Transverse colon (tissue), 4 donors: ENCODE measurements at places on chromosomes 2 and 18.

- peak; percentile 42 for DNase-seq
Measured at GRCh38 chr2:156436497-156437085, 412 bp downstream of the GPD2 start.

DNA sequence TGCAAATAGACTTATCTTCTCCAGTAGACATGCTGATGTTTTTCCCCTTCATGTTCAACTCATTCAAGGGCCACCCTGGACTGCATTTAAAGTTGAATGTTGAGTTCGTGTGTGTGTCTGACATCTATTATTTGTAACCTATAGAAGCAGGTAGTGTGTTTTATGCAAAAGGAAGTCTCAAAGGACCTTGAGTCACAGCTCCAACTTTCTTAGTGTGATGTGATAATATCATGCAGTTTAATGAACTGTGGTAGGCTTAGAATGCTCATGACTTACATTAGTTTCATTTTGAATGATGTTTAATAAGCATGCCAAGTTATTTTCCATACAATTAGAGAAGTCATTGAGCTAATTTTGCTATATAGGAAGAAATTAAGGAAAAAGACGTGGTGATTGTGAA is 67.9 kb downstream of the CERS6 start:
- no peak for DNase-seq

GRCh38 chr2:202178346-202178958 is 59.9 kb downstream of the SUMO1 start:
- DNase-seq: peak; percentile 47

DNA sequence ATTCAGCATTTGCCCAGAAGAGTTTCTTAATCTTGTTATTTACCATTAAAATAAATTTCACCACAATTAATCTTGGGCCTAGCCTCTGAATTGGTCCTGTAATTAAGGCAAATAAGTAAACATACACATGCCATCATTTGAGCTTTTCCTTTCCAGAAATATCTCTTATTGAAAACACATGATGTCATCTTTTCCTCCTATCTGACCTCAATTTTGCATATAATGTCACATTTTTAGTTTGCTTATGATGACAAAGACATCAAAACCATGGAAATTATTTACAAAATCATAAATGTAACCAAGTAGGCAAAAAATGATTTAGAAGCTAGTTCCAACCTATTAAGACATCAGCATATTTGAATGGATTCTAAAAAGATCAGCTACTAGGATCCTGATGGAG is 915.5 kb downstream of the ERBB4 start:
- DNase-seq: no peak

- no peak for DNase-seq
Measured at GRCh38 chr2:19835781-19836281, 66.0 kb downstream of the TTC32 start.

GRCh38 chr2:33730193-33730592 is 131.1 kb upstream of the FAM98A start:
- no peak for DNase-seq

- no peak for DNase-seq
Measured at GRCh38 chr2:152755029-152755428, 36.6 kb downstream of the ARL6IP6 start.

DNA sequence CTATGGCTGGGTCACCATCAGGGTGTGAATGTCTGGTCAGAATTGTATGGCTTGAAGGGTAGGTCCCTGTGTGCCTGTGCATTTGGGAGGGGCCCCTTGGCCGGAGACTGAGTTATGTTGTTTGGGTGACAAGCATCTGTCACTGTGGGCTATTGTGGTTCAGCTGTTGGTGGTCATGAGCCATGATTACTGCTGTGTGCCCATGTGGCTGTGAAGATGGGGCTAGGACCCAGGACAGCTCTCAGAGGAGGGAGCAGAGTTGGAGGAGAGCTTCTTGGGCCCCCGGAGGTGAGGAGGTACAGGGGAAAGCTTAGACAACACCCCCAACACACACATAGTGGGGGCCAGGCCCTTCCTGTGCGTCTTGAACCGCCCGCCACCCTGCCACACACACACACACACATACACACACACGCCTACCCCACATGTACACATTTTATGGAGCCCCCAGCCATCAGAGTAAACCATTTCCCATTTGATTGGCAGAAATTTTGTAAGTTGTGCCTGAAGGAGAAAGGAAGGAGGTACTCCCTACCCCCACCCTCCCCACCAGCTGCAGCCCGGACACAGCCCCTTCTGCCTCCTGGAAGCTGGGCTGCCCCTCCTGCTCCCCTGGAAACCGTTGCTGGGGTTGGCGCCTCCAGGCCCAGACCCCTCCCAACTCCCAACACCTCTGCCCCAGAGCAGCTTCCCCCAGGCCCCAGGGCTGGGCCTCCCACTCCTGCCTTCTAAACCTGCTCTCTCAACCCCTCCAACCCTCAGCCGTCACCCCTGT is 2.0 kb downstream of the GAREM2 start:
- DNase-seq: no peak

GRCh38 chr18:47931718-47932103 is 1.3 kb upstream of the SMAD2 start:
- DNase-seq: peak; percentile 33

- DNase-seq: no peak
Measured at GRCh38 chr18:21361307-21361880, 119.4 kb downstream of the GREB1L start.

DNA sequence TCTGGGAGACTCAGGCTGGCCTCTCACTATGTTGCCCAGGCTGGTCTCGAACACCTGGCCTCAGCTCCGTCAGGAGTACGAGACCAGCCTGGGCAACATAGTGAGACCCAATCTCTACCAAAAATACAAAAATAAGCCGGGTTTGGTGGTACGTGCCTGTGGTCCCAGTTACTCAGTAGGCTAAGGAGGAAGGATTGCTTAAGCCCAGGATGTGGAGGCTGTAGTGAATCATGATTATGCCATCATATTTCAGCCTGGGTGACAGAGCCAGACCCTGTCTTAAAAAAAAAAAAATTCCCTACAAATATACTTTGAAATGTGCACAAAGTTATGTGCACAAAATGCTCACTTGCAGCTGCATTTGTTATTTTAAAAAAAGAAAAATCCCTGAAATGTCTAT is 26.3 kb upstream of the AGAP1 start:
- no peak for DNase-seq

DNA sequence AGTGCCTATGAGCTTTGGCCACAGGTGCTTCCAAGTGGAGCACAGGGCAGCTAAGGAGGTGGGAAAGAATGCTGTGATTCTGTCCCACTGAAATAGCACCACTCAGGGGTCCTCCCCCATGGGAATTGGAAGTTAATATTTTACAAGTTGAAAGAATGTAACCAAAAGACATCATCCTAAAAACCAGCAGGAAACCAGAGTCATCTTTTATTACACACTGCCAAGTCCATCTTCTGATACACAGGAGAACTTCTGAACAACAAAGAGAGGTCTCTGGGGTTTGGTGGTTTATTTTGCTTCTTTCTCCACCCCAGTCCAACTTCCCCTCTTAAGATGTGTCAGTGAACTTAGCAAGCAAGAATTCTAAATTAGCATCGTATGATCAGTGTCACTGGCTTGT is 47.7 kb downstream of the COLEC12 start:
- no peak for DNase-seq

GRCh38 chr2:229273006-229273722 is 2.1 kb upstream of the PID1 start:
- DNase-seq: peak; percentile 26

GRCh38 chr2:182230561-182230960 is 196.3 kb downstream of the PDE1A start:
- DNase-seq: no peak

GRCh38 chr2:10668402-10669012 is 21.3 kb downstream of the NOL10 start:
- no peak for DNase-seq

- DNase-seq: no peak
Measured at GRCh38 chr2:99101697-99102096, 39.8 kb upstream of the C2orf15 start.

DNA sequence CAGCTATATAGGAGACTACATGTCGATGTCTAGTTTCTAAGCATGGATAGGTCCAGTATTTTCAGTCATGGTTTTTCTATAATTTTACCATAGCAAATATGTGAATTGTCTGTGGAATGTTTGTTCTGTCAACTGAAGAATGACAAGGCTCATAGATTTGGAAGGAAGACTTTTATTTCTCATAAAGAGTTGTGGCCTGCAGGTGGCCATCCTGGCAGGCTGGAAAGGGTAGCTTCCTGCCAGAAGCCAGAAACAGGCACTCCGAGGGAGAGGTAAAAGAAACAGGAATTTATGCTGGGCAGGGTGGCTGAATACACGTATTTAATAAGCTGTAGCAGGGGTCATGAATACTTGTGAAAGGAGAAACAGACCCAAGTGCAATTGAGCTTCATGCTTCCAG is 182.1 kb downstream of the PARD3B start:
- DNase-seq: no peak

- no peak for DNase-seq
Measured at GRCh38 chr2:223697892-223698645, 95.9 kb upstream of the SCG2 start.

DNA sequence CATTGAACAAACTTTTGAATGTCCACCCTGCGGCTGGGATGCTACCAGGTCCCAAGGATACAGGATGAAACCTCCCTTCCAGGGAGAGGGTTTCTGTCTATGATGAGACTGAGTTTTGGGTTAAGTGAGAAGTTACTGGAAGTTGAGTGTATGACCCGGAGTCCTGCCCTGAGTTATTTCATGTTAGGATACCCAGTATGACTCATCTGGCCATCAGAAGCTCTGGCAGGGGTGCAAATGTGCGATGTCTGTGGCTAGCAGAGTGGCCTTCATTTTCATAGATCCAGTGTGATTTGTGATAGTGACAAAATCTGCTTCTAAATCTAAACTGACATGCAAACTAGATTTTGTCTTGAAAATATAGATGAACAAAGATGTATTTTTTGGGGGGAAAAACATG is 55.3 kb downstream of the KCTD1 start:
- DNase-seq: no peak

GRCh38 chr2:57947398-57947797 is 99.2 kb upstream of the VRK2 start:
- no peak for DNase-seq

GRCh38 chr2:129934044-129934822 is 45.2 kb upstream of the RAB6C start:
- no peak for DNase-seq

DNA sequence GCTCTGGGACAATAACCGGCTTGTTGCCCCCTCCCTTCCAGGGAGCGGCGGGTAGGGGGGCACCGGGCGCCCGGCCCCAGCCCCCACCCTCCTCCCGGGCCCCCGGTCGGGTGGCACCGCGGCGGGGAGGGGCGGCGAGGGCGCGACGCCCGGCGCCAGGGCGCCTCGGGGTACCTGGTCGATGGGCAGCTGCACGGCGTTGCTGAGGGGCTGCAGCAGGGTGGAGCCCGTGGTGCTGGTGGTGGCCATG is 193 bp downstream of the MBOAT2 start:
- DNase-seq: no peak

DNA sequence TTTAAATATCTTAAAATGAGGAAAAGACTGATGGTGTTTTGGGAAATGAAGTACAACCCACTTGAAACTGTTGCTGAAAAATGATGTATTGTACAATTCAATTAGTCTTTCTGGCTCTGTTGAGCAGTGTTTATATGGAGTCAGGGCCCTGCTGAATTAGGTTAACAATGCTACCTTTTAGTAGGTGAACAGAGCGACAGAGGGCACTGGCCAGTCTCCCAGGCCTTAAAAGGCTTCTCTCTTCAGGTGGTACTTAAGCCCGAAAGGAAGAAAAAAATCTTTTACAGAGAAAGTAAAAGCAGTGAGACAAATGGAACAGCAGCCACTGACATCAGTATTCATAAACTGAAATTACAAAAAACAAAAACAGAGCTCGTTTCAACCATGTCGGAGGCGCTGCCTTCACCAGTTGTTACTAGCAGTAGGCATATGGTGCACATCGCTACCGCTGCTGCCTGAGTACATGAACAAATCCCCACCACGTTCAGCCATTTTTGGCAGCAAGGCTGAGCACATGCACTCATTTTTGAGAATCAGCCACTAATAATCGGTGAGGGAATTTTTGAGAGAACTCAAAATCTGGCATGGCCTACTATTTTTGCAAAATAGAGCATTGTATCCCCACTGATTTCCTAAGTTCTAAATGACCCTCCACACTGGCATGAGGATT is 91.8 kb downstream of the PLEKHM3 start:
- DNase-seq: no peak

DNA sequence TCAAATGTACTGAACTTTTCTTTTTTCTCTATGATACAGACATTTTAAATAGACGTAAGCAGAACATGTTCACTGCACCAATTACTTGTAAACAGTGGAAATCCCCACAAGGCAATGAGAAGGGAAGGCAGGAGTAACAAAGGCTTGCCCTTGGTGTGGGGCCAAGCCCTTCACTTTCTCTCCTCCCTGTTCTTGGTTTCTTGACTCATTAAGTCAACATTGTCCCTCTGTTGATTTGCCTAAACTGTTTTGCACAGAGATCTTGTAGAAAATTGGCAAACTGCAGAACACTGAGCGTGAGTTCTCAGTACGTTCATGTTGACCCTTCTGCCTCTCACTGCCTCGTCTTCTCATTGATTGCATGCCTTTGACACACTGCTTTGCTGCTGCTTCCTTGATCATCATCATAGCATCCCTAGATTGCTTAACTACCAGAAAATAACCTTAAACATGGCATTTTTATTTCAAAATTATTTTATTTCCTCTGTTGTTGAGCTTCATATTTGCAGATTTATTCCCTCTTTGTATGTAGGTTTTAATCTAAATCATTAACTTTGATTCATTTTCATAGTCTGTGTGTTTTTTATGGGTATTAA is 257.7 kb downstream of the PTGR3 start:
- DNase-seq: peak; percentile 45

DNA sequence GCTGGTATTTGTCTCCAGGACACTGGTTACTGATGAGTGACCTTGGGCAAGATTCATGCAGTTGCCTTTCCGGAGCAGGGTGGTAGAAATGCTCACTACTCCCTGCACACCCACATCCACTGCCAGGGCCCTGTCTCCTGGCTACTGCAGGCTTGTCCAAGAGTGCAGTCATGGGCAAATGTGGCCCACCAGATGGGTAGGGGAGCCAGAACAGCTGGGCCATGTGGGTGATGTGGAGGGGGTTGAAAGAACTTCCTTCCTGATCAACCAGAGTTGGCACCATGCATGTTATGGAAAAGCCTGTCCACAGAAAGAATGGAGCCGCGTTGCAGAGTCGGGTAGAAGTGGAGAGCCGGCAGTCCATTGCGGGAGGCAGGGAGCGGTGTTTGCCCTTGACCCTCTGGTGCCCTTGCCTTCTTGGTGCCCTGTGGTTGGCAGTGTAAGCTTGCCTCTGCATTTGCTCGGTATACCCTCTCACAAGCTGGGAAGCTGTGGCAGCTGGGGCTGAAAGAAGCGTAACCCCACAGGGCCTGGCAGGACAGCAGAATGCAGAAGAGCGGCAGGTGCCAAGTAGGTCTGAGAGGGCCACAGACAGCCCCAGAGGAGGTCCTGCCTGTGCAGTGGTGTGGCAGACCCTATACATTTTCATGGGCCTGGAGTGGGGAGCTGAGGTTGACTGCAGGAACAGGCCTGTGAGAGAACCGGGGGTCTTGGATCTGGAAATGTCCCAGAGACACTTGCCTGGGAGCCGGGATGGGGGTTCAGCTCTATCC is 253.2 kb downstream of the TFCP2L1 start:
- DNase-seq: no peak

- DNase-seq: no peak
Measured at GRCh38 chr2:28293416-28293815, 99.2 kb upstream of the FOSL2 start.
